CD4-positive, alpha-beta T cell treated with Interferon gamma for 1 hour (primary cell): ENCODE measurements at places on chromosomes 13 and 19.

DNA sequence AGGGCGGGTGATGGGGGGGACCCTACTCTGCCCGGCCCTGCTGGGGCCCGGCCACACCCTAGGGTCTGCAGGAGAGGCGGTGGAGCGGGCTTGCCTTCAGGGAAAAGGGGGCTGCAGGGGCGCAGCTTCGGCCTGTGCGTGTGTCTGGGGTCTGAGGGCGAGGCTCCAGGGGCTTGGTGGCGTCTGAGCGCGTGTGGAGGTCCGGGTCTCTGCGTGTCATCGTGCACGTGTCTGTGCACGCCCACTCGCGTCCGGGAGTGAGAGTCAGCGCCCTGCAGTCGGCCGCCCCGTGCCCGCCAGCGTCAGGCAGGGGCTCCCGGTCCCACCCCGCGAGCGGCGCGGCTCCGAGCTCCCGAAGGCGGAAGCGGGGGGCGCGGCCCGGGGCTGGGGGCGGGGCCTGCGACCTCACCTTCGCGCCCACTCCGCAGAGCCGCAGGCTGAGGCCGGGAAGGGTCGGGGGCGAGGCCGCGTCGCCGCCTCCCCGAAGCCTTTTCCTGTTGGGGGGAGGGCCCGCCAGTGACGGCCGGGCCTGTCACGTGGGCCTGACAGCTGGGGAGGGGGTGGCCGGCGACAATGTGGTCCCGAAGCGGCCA is at the start of gene ARHGAP45:
TSS of gene ARHGAP45 (plus strand) at position 420 of the 593 bp plus-strand sequence. CDS start 239 bp downstream, outside the sequence.
- peak; percentile 87 for DNase-seq

- DNase-seq = no peak
Observed at GRCh38 chr19:14550201-14550754, 20.9 kb downstream of the TECR start.

DNA sequence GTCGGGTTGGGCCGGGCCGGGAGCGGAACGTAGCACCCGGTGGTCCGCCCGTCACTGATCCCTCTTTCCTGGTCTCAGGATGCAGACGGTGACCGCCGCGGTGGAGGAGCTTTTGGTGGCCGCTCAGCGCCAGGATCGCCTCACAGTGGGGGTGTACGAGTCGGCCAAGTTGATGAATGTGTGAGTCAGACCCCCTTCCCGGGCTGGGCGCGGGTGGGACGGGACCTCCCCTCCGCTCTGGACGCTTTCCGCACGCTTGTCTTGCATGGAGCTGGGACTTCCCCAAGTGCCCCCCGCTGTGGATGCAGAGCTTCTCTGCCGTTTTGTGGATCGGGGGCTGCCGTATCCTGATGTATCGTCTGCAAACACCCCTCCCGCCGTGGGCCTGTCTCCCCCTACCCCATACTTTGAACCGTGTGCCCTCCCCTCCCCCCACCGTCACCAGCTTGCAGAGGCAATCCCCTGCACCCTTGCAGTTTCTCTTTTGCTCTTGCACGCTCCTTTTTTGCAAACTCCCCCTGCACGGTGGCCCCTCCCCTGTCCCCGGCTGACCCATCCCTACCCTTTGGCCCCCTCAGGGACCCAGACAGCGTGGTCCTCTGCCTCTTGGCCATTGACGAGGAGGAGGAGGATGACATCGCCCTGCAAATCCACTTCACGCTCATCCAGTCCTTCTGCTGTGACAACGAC is 669 bp downstream of the GADD45B start:
- DNase-seq = peak; percentile 44

GRCh38 chr13:19575230-19575629 is 13.9 kb upstream of the TPTE2 start:
- DNase-seq = no peak

DNA sequence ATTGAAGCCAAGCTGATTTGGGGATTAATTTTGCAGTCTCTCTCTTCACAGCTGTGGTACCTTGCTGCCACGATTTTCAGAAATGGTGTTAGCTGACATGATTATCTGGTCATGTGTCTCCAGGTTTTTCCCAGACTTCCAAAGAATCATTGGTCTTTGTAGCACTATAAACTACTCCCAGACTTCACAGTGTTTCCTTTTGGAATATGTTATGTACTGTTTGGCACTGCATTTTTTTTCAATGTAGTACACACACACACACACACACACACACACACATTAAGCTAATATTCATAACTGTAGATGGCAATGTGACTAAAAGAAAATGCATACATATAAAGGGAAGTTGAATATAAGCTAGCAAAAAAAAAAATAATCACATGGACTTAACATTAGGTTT is 856.6 kb upstream of the SPRY2 start:
- no peak for DNase-seq

- no peak for DNase-seq
Observed at GRCh38 chr13:104132849-104133248, 1066.6 kb upstream of the SLC10A2 start.

GRCh38 chr19:38676023-38676877 is 28.8 kb downstream of the ACTN4 start:
- no peak for DNase-seq
